ENCODE measurements at places on chromosomes 7 and 10.

- DNase-seq, result no peak
Measured at GRCh38 chr10:7260412-7260900, 150.4 kb downstream of the SFMBT2 start.

- DNase-seq, result peak; percentile 51
Measured at GRCh38 chr7:124310934-124311390, 278.1 kb upstream of the TMEM229A start.

DNA sequence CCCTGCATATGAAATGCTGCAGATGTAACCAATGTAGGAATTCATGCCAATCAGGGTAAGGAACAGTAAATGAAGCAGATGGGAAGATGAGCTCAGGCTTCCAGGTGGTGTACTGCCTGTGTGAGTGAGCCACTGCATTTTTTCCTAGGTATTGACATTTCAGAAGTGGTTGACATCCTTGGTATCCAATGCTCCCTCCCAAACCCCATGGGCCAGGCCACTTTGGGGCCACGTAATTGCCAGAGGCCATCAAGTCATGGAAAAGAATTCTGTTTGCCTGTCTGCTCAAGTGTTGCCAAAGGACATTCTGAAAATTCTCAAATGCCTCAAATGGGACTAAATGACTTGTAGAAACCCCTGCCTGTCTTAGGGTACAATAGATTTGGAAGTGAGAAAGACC is 384.6 kb downstream of the GATA3 start:
- DNase-seq, result peak; percentile 73

- DNase-seq, result no peak
Measured at GRCh38 chr7:28608731-28609130, 196.4 kb downstream of the CREB5 start.

- no peak for DNase-seq
Measured at GRCh38 chr7:87543623-87544022, 57.1 kb downstream of the ABCB1 start.

DNA sequence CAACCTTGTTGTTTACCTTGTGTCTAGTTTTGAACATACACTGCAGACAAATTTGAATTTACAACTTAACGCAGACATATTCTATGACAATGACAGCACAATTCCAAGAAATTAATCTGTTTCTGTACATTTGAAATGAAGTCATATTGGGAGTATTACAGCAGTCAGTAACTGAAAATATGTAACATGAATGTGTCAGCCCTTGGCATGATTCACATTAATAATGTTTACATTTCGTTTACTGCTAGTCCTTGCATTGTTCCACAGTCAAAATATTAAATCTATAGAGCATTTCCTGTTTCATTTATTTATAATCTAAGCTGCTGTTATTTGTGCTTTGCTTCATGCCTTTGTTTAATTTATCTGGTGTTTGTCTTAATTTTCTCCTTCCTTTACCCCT is 80.4 kb downstream of the NOC3L start:
- DNase-seq, result no peak

Data from islet precursor cell (in vitro differentiated cells).